Foreskin keratinocyte (primary cell): ENCODE measurements at places on chromosomes 12 and 14. TPM values are rescaled to one million over a fixed set of nuclear protein-coding genes. Genes with fewer than 3 reads are reported as not detected.

The FSCB gene
- total RNA-seq: not detected in 2 replicates

The GZMH gene
- total RNA-seq: not detected in 2 replicates

- no peak for DNase-seq
These were observed 228.9 kb downstream of the TTC8 start for GRCh38 chr14:89053303-89053702.

GRCh38 chr12:105930557-105931503 lies 207.9 kb downstream of the NUAK1 start:
- no peak for DNase-seq

DNA sequence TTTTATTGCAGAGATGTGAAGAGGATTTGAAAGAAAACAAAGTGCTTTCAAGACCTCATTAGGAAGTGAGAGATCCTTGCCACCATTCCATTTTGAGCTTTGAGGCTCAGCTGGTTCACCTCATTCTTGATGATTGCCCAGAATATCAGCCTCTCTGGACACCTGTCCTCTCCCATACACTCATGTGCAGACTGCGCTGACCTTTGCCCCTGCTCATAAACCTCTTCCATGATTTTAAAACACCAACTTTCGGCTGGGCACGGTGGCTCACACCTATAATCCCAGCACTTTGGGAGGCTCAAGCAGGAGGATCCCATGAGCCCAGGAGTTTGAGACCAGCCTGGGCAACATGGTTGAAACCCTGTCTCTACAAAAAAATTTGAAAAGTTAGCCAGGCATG lies 8.9 kb downstream of the COX14 start:
- DNase-seq: no peak

- no peak for DNase-seq
These were observed 119.2 kb upstream of the DAAM1 start for GRCh38 chr14:59069163-59069854.

GRCh38 chr12:100442403-100442802 lies 31.3 kb upstream of the NR1H4 start:
- DNase-seq: no peak

- DNase-seq: peak; percentile 20
These were observed 357.4 kb downstream of the TMEM117 start for GRCh38 chr12:44193281-44193680.

- DNase-seq: no peak
These were observed 61.3 kb downstream of the DIP2B start for GRCh38 chr12:50566066-50566465.

DNA sequence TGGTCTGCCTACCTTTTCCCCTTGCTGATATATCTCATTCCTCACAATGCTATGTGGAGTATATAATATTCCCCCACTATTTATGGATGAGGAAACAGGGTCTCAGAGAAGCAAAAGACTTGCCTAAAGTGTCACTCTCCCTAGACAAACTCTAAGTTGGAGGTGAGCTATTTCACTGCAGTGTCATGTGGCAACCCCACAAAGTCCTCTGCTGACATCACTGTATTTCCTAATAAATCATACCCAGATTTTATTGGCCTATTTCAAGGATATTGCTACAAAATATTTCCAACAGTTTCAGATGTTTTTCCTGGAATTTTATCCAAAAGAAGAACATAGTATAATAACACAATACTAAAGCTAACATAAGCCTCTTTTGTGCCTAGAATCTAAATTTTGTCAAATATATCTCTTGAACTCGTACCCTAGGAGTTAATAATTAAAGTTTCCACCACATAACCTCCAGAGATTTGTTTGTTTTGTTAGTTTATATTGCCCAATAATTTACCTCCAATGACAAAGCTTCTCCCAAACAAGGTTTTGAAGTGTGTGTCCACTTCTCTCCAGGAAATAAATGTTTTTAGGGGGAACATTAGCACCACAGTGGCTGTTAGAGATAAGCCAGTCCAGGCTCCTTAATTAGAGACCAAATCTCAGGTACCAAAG lies 215.1 kb downstream of the ASCL1 start:
- DNase-seq: no peak

GRCh38 chr12:47236109-47236714 lies 156.5 kb upstream of the AMIGO2 start:
- DNase-seq: peak; percentile 89

GRCh38 chr12:109596418-109597244 lies 23.0 kb downstream of the MVK start:
- DNase-seq: no peak

DNA sequence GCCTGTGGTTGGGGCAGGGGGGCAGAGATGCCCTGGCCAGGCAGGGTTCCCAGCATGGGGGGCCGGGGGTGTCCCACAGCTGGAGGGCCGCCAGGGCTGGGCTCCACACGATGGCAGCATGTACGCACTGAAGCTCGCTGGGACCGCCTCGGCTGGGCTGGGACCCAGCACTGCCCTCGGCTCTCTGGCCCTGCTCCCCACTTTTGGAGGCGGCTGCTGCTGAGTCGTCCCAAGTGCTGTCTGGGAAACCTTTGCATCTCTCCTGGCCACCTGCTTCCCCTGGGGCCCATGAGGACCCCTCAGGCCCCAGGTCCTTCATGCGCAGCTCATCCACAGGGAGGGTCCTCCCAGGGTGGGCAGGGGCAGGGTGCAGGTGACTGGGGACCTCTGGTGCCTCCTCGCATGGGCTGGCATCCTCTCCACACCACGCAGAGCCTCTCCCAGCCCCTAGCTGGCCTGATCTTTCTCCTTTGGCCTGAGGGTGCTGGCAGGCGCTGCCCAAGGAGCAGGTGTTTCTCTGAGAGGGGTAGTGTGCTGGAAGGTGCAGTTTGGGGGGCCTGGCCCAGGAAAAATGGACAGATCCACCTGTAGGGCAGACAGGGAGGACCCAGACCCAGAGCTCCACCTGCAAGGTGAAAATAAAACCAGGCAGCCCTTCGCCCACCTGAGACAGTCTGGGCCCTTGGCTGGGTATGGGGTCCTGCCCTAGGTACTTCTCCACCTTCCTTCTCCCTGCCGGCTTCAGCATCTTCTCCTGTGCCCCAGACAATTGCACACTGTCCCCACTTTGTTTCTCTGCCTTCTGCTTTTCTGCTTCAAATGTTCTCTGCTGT lies 46.9 kb downstream of the DLK1 start:
- no peak for DNase-seq

DNA sequence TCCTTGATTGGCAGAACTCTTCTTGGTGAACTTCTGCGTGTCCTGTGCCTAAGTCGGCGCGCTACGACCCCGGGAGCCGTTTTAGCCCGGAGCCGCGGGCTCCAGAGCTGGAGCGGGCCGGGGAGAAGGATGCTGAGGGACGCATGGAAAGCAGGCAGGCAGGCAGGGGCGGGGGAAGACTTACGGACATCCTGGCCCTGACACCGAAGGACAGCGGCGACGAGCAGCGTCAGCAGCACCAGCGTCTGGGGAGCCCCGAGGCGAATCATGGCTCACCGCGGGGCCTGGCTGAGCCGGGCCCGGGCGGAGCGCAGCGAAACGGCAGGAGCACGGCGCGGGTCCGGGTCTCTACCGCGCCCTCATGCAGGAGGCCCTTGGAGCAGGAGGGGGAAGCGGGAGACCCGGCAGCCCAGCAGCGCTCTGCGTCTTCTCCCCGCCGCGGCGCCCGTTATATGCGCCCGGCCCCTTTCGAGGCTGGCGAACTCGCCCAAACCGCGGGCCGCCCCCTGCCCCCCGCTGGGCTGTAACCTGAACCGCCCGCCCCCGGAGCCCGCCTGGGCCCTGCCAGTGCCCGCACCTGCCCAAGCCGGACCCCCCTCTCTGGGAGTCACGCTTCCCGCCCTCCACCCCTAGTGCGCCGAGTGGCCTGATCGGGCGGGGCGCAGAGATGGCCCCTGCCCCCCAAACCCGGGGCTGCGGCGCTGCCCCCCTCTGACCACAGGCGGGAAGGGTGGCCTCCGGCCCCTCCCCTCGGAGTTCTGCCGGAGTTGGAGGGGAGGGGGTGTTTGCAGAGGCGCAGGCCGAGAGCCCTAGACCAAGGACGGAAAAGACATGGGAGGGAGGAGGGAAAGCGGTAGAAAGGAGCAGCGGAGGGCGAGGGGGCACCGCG lies at the start of gene COL2A1:
TSS of gene COL2A1 (minus strand) at position 424 of the 889 bp plus-strand sequence. CDS start at position 269, 155 bp downstream.
- DNase-seq: peak; percentile 17
